ENCODE measurements at places on chromosomes 2 and 18. TPM values are rescaled to one million over a fixed set of nuclear protein-coding genes. Genes with fewer than 3 reads are reported as not detected.

STK25 gene
- 158 TPM for total RNA-seq

SPATS2L gene
- 148 TPM for total RNA-seq

FEZ2 gene
- 68.3 TPM for total RNA-seq

BCL2 gene
- 0.84 TPM for total RNA-seq

LTBP1 gene
- 150 TPM for total RNA-seq

MROH2A gene
- 0.10 TPM for total RNA-seq
